Endothelial cell of coronary artery (primary cell): ENCODE measurements at places on chromosomes 6 and 20. TPM values are rescaled to one million over a fixed set of nuclear protein-coding genes. Genes with fewer than 3 reads are reported as not detected.

SS18L1 gene
- 9.8 and 13.5 TPM in 2 replicates for total RNA-seq

STK38 gene
- total RNA-seq = 12.1 and 13.9 TPM in 2 replicates

GPANK1 gene
- 11.3 and 11.6 TPM in 2 replicates for total RNA-seq

FILIP1 gene
- 13.6 and 19.3 TPM in 2 replicates for total RNA-seq

ADTRP gene
- 2.7 and 40.0 TPM in 2 replicates for total RNA-seq

RNF8 gene
- total RNA-seq = 25.5 and 31.6 TPM in 2 replicates

SIRPA gene
- total RNA-seq = 12.2 and 14.4 TPM in 2 replicates
